ENCODE measurements at places on chromosomes 4 and X. TPM values are rescaled to one million over a fixed set of nuclear protein-coding genes. Genes with fewer than 3 reads are reported as not detected.

The CXCL8 gene
- 33.0 TPM for total RNA-seq

The CT45A5 gene
- total RNA-seq: not detected

The NAP1L3 gene
- 5.5 TPM for total RNA-seq

The TRO gene
- total RNA-seq: 13.0 TPM

The SSX4B gene
- total RNA-seq: not detected
